ENCODE measurements at places on chromosomes 6 and 20. TPM values are rescaled to one million over a fixed set of nuclear protein-coding genes. Genes with fewer than 3 reads are reported as not detected.

The NEU1 gene
- 14.6 TPM for total RNA-seq

The TSBP1 gene
- total RNA-seq: not detected

The SLC35B3 gene
- 12.4 TPM for total RNA-seq

The NCR2 gene
- not detected for total RNA-seq

The OPN5 gene
- total RNA-seq: not detected

The EPPIN gene
- total RNA-seq: not detected
